Activated CD8-positive, alpha-beta T cell treated with anti-CD3 and anti-CD28 coated beads, Interleukin-2, amount 10 ng/mL, durations not matched to agents 7 days and 5 days (primary cell): ENCODE measurements at places on chromosomes 2 and 18. TPM values are rescaled to one million over a fixed set of nuclear protein-coding genes. Genes with fewer than 3 reads are reported as not detected.

APLF gene
- total RNA-seq, result 2.6 TPM

DOK6 gene
- total RNA-seq, result not detected

IL1RL2 gene
- total RNA-seq, result not detected

ANKRD30BL gene
- total RNA-seq, result not detected

HJURP gene
- 135 TPM for total RNA-seq

PLGLB1 gene
- total RNA-seq, result 2.0 TPM

IL36G gene
- total RNA-seq, result not detected

B3GNT2 gene
- total RNA-seq, result 41.2 TPM

RAB11FIP5 gene
- 1.7 TPM for total RNA-seq

SCYGR4 gene
- total RNA-seq, result not detected

SULT1C2 gene
- not detected for total RNA-seq

XDH gene
- total RNA-seq, result not detected

DNA sequence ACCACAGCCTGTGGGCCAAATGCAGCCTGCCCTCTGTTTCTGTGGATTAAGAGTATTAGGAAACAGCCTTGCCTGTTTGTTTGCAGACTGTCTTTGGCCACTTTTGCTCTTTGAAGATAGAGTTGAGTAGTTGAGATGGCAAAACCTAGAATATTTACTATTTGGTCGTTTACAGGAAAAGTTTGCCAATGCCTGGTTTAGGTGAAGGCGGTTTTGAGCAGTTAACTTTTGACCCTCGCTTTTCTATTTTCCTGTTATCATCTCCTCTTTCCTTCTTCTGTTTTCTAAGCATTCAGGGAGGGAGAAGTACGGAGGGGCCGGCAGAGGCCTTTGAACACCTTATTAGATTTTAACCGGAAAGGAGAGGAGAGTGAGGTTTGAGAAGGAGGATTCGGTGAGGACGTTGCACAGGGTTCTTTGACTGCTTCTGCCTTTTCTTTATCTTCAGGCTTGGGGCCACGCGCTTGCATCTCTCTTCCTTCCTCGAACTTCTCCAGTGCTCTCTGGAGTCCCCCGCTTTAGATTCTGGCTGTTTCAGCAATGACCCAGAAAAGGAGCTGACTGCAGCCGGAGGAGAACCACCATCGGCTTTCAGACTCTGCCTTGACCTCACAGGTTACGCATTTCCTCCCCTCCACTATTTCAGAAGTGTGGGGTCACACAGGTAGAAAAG is 39.2 kb downstream of the IL1R2 start:
- DNase-seq, result no peak

GRCh38 chr2:71562518-71562917 is 109.2 kb downstream of the DYSF start:
- no peak for DNase-seq

DNA sequence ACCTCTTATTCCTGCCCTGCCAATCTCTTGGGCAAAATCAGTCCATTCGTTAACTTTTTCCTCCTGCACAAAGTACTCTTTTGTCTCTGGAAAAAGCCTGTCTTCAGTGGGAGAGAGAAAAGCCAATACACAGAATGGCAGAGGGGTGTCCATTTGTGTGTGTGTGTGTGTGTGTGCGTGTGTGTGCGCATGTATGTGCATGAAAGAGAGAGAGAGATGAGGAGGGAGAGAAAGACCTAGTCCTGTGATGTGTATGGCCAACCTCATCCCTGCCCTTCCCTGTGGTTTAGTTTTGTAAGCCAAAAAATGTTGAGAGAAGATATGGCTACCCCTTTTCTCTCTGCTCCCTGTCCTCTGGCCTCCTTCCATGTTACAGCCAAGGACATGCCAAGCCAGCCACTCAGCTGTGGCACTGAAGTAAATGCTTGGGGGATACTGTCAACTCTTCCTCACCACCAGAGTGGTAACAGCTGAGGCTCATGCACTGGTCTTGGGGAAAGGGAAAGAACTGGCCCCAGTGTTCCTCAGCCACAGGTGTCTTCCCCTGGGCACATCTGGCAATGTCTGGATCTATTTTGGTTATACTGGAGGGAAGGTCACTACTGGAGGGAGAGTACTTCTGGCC is 10.6 kb downstream of the SLC4A5 start:
- no peak for DNase-seq

GRCh38 chr2:113324684-113325160 is 46.0 kb upstream of the PAX8 start:
- peak; percentile 34 for DNase-seq

DNA sequence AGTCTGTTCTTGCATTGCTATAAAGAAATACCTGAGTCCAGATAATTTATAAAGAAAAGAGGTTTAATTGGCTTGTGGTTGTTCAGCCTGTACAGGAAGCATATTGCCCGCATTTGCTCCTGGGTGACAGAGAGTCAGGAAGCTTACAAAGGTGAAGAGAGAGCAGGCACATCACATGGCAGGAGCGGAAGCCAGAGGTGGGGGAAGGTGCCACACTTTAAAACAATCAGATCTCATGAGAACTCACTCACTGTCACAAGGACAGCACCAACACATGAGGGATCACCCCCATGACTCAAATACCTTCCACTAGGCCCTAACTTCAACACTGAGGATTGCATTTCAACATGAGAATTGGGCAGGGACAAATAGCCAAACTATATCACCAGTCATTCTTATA is 124.8 kb upstream of the COL5A2 start:
- DNase-seq, result peak; percentile 77

GRCh38 chr2:79994965-79995364 is 309.6 kb downstream of the LRRTM1 start:
- no peak for DNase-seq

- no peak for DNase-seq
Measured at GRCh38 chr2:229861431-229861830, 60.4 kb downstream of the TRIP12 start.

DNA sequence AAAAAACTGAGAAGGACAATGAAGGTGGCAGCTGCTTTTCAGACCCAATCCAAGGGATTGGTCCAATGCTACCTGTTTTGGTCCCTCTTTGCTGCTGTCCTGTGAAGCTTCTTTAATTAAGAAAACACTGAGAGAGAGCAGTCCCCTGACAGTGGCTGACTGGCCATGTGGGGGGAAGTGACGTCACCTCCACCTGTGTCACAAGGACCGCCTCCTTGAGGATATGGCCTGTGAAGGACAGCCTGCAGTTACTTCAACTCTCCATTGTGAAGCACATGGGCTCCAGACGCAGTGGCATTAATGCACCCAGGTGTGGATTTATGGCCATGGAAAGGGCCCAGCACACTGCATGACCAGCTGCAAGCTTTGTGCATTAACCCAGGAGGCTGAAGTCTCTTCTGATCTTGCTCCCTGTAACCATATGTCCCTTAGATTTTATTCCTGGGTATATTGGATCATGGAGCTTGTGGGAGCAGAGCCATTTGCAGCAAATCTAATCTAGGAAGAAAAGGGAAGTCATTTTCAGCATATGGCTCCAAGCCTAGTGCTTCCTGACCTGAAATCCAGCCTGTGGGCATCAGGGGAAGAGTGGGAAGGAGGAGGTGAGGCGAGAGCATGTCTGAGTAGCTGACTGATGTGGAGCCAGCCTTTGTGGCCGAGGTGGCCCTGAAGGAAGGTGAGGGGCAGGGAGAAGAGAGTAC is 32.2 kb downstream of the KIF5C start:
- DNase-seq, result no peak

- DNase-seq, result no peak
Measured at GRCh38 chr2:169222665-169223064, 139.7 kb downstream of the LRP2 start.

DNA sequence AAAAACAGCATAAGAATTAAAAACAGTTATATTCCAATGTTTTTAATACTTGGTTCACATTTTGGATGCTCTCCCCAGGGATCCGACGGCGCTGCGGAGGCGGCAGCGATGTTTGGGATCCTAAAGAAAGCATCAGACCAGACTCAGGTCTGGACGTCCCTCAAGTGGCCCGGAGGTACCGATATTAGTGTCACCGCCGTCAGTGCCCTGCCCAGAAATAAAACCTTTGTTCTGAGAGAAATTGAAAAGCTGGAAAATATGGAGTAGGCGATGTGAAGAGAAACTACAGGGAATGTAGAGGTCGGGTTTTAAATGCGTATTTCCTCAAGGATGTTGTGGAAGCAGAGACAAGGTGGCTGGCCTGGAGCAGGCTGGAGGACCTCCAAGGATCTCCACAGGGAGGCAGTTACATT is 683 bp upstream of the TBC1D8 start:
- no peak for DNase-seq

- DNase-seq, result no peak
Measured at GRCh38 chr18:76426737-76427305, 68.2 kb downstream of the ZNF516 start.

DNA sequence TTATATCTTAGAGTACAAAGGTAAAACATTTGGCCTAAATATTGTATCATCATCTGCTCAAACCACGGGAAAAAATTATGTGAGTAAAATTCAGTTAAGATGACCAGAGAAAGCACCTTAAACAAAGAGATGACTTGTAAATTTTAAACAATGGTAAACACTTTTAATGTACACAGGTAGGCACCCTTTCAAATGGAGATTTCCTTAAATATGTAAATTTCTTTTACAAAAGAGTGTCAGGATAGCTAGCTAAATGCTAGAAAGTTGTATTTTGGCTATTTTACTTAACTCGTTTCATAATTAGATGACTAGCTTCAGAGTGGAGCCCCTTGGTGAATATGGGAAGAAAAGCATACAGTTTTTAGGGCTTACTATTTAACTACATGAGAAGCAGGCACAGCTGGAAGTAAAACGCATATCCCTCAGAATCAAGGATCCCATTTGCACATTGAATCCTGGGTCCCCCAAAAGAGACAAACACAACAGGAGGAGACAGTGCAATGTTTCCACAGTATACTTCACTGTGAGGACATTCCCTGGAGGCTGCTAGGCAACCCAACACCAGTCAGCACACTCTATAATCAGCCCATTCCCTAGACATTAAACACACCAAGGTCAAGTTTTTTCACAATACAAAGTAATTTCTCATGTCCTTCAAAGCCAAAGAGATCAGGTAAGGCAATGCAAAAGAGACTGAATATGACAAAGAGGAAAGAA is 1154.4 kb downstream of the DPP10 start:
- DNase-seq, result no peak

GRCh38 chr18:59377613-59378337 is 18.7 kb upstream of the LMAN1 start:
- no peak for DNase-seq
